HS-27A (cell line): ENCODE measurements at places on chromosomes 11 and 22.
A peak's percentile ranks its signal among the peaks of the same experiment; 100 is the strongest.

GRCh38 chr11:17129003-17129402 lies 51.5 kb upstream of the RPS13 start:
- no peak for DNase-seq

- DNase-seq = no peak
Measured at GRCh38 chr22:35419756-35420155, 19.8 kb downstream of the MCM5 start.

DNA sequence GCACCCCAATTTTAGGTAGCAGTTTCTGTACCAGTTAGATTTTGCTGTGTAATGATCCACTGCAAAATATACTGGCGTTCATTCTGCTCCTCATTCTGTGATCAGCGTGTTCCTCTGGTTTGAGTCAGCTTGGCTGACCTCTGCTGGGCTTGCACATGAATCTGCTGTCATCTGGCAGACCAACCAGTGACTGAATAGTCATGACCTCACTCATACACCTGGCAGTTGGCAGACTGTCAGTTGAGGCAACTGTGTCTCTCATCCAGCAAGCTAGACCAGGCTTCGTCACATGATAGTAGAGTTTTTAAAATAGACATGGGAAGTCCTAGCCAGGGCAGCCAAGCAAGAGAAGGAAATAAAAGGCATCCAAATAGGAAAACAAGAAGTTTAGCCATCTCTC lies 316.3 kb upstream of the LARGE1 start:
- DNase-seq = no peak

DNA sequence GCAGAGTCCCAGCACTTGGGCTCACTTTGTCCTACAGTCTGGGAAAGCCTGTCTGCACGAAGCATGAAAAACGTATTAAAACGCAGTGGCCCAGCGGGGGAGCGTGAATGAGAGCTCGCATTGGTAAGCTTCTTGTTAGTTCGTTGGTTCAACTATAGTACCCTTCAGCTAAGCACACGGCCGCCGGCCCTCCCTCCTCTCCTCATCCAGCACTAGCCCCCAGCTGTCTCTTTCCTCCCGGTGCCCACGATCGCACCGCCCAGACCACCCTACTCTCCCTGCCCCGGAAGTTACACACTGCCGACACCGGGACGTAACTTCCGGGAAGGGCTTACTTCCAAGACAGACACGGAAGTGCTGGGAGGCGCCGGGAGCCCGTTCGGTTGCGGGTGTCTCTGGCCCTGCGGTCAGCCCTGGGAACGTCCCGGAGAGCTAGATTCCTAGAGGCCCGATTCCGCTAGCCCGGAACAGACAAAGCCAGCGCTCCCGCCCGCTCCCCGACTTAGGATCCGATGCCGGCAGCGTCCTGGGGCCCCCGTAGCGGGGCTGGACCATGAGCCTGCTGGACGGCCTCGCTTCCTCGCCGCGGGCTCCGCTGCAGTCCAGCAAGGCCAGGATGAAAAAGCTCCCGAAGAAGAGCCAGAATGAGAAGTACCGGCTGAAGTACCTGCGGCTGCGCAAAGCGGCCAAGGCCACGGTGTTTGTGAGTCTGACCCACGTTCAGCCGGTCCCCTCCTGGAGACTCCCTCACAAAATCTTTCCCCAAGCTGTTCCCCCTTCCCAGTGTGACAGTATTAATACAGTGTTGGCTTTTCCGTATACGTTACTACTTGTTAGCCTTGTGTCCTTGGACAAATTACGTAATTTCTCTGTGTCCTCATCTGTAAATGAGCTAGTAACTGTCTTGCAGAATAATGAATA lies at the start of gene TBRG1:
TBRG1 (plus strand) TSS at position 334 of the 921 bp plus-strand sequence; CDS start at position 554, 220 bp downstream.
- DNase-seq = no peak

DNA sequence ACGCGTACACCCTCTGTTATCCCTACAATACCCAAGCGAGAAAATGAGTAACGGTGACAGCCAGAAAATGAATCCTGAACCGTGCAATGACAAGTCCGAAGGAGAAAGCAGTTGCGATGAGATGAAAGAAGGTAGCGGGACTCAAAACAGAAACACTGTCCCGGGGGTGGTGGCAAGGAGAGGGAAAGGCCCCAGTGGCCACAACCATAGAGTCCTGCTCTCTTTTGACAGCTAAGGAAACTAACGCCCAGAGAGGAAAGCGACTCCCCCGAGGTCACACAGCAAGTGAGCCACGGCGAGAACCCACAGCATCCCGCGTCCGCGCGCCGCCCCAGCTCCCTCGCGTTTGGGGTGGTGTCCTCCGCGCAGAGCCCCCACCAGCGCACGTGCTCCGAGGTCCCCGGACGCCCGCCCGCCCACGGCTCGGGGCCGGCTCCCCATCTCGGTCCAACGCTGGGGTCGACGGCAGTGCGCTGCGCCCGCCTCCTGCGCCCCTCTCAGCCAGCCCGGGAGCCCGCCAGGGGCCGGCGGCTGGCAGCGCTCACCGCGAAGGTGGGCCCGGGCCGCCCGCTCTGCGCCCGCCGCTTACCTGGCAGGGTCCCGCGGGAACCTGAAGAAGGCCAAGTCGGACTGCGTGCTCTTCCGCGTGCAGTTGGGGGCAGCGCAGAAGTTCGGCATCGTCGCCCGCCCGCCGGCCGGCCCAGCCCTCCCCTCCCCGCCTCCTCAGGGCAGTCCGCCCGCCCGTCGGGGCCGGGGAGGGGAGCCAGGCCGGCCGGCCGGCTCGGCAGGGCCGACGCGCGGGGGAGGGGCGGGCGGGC lies 564 bp downstream of the THAP12 start:
- DNase-seq = peak; percentile 12

- DNase-seq = no peak
Measured at GRCh38 chr11:111524056-111524455, 9.5 kb downstream of the HOATZ start.

DNA sequence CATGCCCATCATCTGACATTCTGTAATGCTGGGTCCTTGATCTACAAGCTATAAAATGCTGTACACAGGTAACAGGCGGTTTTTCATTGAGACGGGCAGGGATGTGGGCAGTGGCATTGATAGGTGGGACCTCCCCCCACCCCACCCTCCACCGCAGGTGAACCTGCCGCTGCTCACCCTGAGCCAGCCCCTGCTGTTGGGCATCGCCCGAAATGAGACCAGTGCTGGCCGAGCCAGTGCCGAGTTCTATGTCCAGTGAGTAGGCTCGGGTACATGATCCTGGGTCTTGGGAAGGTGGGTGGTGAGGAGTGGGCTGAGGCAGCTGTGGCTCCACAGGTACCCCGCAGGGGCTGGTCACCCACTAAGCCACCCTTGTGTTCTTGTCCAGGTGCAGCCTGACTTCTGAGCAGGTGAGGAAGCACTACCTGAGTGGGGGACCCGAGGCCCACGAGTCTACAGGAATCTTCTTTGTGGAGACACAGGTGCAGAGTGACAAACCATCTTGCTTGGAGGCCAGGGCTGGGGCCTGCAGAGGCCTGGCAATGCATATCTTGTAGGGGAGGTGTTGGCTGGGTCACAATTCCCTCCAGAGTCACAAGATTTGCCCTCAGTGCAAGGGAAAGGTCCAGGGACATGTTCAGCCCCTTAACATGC lies 1.1 kb upstream of the DNAJC4 start:
- DNase-seq = no peak

DNA sequence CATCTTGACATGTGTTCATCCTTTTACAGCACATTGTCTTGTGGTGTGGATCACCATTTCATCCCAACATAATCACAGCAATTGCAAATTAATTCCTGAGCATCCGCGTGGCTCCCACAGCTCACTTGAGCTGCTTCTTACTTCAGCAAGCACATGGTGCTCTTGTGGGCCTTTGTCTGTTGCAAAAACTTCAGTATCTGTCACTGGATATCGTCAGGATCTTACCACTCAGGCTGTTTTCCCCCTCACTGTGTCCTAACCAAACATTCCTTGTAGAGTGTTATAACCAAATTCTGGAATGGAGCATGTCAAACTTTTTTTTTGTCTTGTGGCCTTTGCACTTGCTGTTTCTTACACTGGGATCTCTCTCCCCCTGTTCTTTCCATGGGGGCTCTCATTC lies 683.1 kb upstream of the ARHGAP42 start:
- no peak for DNase-seq

- no peak for DNase-seq
Measured at GRCh38 chr11:124938206-124938765, 2.4 kb upstream of the HEPACAM start.

GRCh38 chr11:108775324-108775723 lies 110.5 kb downstream of the DDX10 start:
- no peak for DNase-seq

DNA sequence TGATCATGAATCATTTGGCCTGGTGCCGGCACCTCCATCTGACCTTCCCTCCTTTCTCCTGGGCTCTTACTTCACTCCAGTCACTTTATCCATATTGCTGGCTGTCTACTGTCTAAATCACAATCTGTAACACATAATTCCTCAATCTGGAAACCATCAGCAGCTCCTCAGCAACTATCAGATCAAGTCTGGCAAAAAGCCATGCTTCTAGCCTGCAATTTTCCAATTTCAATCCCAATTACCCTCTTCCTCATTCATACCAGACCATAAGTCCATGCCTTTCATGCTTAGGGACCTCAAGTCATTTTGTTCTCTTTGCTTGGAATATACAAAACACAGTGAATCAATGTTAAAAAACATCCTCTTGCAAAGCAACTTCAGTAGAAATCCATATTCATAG lies 882.8 kb upstream of the ANO3 start:
- DNase-seq = no peak

GRCh38 chr11:18608376-18608775 lies 8.8 kb downstream of the MISFA start:
- DNase-seq = no peak

GRCh38 chr11:283405-284104 lies 5.3 kb downstream of the NLRP6 start:
- DNase-seq = no peak

- no peak for DNase-seq
Measured at GRCh38 chr11:126702987-126703386, 297.6 kb downstream of the KIRREL3 start.
